HTR-8/SVneo (cell line): ENCODE measurements at places on chromosomes 5 and 9.

DNA sequence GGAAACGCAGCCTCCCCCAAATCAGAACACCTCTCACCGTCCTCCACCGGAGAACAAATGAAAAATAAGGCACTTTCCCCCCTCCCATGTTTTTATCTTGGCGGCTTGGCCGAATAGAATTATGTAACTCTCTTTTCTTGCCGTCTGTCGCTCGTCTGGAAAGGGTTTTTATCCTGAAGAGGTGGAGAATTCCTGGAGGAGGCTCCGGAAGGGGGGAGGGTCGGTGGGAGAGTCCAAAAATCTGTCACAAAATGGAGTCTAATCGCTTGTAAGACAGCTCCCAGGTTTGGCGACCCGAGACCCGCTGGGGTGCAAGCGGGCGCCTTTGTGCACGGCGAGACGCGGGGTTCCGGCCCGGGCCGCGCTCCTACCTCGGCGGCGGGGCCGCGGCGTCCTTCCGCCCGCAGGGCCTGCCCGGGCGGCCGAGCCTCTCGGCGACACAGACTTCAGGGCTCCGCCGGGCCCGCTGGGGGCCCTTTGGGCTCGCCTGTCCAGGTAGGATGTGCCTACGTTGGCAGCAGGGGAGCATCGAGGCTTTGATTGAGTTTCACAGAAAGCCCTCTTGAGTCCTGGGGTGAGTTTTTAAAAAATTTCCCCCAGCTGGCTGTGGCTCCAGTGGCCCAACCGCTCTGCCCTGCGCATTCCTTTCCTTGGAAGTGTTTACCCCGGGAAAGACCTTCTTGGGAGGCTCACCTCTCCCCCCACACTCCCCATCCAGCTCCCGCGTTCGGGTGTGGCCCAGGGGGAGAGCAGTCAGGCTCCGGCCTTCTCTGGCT is 5.0 kb downstream of the LMX1B start:
- DNase-seq, result no peak

GRCh38 chr9:98333703-98334582 is 78.5 kb upstream of the TBC1D2 start:
- no peak for DNase-seq

DNA sequence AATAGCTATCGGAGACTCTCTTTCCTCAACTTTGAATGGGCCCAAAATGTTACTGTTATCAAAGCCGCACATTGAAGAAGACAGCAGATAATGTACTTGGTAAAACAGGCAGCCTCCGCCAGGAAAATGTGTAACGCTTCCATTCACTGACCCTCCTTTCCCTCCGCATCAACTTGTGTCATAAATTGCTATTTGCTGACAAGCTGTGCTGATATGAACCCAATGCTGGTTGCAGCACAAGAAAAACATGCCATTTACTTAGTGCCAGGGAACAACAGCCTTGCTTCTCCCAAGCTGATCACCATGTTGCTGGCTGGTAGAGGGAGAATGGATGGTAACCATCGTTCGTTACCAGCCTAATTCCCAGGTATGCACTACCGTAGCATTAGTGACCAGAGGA is 162.6 kb upstream of the PPP1R2B start:
- DNase-seq, result no peak

DNA sequence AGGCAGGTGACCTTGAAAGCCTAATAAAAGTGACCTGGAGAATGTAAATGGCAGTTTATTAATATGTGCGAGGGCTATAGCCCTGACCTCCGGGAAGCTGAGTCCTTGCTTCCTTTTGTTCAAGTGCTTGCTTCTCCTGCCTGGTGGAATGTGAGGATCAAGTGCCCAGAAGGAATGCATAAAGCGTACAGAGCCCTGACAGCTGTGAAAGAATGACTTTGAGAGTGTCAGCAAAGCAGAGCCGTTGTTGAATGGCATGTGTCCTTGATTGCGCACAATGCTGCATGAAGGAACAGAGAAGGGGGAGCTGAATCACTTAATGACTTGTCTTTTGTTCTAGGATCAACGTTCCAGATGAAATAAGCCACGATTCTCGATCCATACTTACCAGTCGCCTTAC is 133.0 kb downstream of the SLF1 start:
- DNase-seq, result no peak

- peak; percentile 49 for DNase-seq
These were observed 427 bp downstream of the SERINC5 start for GRCh38 chr5:80255431-80255810.

GRCh38 chr5:21681911-21682310 is 1171.2 kb downstream of the CDH12 start:
- DNase-seq, result no peak

DNA sequence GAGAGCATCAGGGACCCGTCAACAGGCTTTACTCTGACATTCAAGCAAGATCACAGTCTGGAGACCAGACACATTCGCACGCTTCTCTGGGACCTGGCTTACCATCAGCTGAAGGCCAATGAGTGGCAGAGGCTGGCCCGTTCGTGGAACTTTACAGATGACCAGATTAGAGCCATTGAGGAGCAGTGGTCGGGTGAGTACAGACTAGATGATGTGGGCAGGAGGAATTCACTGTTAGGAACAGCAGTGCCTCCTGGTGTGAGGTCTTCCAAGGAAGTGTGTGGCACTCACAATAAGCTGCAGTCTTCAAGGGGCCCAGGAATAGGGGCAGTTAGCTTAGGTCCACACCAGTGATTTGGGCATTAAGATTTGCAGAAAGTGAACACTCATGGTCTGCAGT is 50.4 kb downstream of the POC5 start:
- no peak for DNase-seq

DNA sequence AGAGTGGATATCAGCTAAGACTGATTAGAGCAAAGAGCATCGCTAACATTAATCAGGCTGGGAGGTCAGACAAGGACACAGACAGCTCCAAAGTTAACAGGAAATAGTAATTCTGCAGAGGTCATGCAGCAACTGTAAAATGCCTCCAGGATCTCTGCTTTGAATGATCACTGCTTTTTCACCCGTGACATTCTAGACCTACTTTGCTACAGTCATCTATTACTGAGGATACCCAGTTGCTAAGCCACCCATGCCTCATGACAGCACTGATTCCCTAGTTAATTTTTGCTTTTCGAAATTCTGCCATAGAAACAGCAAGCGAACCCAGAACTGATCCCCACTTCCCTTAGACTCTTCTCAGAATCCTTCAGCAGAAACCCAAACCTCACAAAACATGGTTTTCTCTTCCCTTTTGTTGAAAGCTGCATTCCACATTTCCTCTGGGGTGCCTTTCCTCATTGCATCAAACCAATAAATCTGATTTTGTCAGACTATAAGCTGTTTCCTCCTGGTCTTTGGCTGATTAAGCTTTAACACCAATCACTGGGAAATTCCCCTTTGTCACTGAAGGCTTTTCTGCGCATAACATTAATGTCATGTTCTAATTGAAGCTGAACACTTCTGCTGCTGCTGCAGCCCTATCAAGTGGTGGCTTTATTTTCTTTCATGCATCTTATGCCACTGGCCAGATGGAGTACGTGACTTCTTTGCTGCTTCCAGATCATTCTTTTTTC is 201.1 kb upstream of the CHD1 start:
- DNase-seq, result no peak

GRCh38 chr5:58887721-58888409 is 305.0 kb downstream of the RAB3C start:
- DNase-seq, result no peak

GRCh38 chr5:59174248-59174844 is 591.5 kb downstream of the RAB3C start:
- DNase-seq, result peak; percentile 52

DNA sequence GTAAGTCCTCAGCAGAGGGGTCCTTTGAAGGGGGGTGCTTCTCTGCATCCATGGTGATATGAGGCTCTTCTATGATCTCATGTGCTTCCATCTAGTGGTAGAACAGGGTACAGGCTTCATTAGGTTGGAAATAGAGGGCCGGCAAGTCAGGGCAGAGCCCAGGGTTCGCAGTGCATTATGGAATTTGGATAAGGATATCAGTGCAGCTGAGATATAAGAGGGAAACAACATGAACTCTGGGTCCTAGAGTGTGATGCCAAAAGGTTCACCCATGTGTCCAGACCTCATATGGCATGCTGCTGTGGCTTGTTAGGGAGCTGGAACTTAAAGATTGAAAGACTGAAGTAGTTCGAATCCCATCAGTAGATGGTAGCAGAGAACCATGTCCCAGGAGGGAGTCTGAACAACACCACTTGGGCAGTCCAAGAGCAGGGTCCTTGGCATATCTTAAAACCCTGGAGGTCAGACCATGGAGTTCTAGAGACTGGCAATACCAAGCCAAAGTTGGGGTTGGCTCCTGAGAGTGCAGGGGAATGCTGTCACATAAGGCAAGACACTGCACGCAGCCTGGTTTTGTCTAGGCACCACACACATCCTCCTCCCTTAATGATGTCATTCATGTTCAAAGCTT is 2.3 kb downstream of the FAM221B start:
- DNase-seq, result peak; percentile 49

- DNase-seq, result peak; percentile 60
These were observed 2.1 kb upstream of the ANXA1 start for GRCh38 chr9:73149371-73150067.

- no peak for DNase-seq
These were observed 15.1 kb downstream of the BBLN start for GRCh38 chr9:128175102-128175563.

DNA sequence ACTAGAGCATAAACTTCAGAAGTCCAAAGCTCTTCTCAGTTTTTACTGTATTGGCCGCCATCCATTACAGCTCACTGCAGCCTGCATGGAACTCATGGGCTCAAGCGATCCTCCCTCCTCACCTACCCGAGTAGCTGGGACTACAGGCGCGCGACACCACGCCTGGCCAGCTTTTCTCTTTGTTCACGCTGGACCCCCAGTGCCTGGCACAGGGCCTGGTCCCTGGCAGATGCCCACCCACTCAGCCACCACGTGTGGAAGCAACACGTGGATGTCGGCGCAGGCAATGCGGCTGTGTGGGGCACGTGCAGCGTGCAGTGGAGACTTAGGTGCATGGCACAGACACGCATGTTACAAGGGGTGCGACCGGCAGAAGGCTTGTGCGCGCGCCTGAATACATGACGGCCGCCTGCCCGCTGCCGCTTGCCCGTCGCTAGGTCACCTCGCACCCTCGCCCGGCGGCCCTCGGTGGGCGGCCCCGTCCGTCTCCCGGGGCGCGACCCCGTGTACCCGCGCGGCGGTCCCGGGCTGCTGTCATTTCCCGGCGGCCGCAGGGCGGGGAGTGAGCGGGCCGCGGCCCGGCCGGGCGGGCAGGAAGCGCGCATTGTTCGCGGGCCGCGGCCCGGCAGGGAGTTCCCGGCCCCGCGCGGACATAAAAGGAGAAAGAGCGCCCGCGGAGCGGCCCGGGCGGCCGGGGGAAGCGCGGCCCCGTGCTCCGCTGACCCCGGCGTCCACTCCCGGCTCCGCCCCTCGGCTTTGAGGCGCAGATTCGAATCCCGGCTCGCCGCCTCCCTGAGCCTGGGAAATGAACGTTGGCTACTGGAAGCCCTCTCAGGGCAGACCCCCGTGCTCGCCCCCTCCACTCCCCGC is 24.1 kb upstream of the PTGS1 start:
- no peak for DNase-seq

DNA sequence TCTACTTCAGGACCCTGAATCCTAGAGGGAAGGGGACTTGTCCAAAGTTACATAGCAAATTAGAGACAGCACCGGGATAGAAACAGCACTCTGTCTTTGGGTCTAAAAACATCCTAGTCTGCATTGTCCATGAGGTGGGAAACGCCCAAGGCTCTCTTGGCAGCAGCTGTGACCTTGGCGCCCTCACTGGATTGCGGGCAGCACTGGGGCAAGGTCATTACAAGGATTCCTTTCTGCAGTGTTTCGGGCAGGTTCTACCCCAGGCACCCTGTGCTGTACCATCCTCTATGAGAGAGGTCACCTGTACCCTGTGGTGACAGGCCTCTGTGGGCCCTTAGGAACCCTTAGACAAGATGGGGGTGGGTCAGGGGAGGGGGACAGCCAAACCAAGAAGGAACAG is 8.6 kb downstream of the CD74 start:
- DNase-seq, result no peak

- no peak for DNase-seq
These were observed 1892.1 kb downstream of the MAT2B start for GRCh38 chr5:165397516-165397915.

- no peak for DNase-seq
These were observed 335.3 kb upstream of the ACTBL2 start for GRCh38 chr5:57817924-57818323.

DNA sequence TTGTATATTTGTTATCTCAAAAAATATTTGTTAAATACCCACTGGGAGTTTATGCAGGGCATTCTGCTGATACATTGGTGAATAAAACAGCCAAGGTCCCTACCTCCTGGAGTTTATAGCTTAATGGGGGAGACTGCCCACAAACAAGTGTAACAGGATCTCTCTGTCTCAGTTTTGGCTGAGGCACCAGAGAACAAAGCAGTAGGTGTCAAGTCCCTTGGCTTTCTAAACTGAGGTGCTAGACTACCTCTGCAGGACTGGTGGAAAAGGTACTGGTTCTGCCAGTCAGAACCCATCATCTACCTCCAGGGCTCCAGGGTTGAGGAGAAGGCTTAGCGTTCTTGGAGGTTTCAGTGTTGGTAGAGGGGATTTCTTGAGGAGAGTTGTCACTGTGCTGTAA is 188.4 kb upstream of the ELL2 start:
- DNase-seq, result no peak

- no peak for DNase-seq
These were observed 29.3 kb downstream of the CATSPER3 start for GRCh38 chr5:134997015-134997414.

- DNase-seq, result no peak
These were observed 11.7 kb downstream of the TIMD4 start for GRCh38 chr5:156951359-156951758.

GRCh38 chr5:132273631-132274030 is 16.1 kb downstream of the PDLIM4 start:
- DNase-seq, result no peak

DNA sequence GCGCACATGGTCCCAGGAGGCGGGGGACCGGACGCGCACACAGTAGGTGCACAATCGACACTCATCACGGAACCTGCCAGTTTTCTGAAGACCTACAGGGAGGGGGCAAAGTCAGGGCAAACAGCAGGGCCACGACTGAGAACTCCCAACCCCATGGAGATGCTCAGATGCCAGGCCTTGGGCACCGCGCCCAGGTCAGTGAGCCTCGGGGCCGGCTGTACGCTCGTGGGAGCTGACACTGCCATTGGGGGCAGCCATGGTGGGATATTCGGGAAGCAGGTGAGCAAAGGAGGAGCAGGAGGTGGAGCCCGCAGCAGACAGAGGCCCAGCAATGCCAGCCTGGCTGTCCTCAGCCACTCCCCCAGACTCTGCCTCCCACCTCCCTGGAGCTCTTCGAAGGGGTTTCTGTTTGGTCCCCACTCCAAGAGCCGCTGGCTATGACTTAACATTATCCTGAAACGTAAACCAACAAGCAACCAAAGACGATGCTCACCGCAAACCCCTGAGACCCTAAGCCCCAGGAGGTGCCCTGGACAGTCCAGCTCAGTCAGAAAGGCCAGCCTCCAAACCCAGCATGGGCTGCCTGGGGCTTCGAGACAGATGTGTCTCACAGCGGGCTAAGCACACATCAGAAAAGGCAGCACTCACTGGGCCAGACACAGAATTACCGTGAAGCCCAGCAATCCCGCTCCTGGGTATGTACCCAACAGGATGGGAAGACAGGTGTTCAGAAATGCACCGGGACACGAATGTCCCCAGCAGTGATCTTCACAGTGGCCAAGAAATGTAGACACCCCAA is 78.4 kb downstream of the VAV2 start:
- DNase-seq, result no peak

GRCh38 chr5:88671106-88671504 is 211.9 kb downstream of the MEF2C start:
- no peak for DNase-seq
